ENCODE measurements at places on chromosomes 2 and 18.

DNA sequence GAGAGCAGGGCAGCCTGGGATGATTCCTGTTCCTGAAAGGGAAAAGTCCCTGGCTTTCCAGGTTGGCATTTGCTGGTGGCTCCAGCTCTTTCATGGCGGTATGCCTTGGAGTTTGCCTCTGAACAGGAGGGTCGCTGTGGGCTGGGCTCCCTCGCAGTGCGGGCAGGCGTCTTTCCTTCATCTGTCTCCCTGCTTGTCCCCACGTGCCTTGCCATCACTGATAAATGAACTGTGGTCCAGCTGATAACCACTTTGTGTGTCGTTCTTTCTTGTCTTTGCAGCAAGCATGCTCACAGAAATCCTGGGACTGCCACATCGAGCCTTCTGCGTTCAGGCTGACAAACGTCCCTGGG lies 35.3 kb downstream of the SMIM21 start:
- DNase-seq: no peak

- DNase-seq: peak; percentile 45
Measured at GRCh38 chr2:16666449-16666801, 791 bp upstream of the CYRIA start.

DNA sequence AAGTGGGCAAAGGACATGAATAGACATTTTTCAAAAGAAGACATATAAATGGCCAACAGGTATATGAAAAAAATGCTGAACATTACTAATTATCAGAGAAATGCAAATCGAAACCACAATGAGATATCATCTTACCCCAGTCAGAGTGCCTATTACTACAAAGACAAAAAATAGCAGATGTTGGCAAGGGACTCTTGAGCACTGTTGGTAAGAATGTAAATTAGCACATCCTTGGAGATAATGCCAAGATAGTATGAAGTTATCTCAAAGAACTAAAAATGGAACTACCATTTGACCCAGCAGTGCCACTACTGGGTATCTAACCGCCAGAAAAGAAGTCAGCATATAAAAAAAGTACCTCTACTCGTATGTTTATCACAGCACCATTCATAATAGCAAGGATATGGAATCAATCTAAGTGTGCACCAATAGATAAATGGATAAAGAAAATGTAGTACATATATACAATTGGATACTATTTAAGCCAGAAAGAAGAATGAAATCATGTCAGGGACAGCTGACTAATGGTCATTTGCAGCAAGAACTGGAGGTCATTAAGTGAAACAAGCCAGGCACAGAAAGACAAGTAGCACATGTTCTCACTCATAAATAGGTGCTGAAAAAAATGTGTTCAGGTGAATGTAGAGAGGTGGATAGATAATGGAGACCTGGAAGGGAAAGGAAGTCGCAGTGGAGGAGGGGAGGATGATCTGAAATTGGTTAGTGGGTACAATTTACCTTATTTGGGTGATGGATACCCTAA lies 141.7 kb upstream of the B3GNT2 start:
- no peak for DNase-seq

GRCh38 chr2:159592441-159592840 lies 23.9 kb downstream of the BAZ2B start:
- DNase-seq: no peak

DNA sequence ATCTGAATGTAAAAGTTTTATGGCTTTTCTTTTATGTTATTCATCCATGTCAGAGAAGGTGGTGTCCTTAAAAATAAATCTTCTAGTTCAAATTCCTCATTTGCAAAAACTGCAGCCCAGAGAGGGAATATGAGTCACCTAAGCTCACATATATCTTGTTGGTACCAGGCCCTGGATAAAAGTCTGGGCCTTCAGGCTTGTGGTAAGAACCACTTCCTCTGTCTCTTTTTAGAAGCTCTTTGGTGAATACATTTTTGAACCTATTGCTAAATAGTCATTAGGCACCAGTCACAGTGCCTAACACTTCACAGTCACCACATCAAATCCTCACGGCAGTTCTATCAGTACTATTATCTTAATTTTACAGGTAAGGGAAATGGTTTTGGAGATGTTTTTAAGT lies 199.2 kb downstream of the KCNS3 start:
- DNase-seq: peak; percentile 93

GRCh38 chr2:165147186-165148045 lies 56.4 kb downstream of the SCN3A start:
- DNase-seq: no peak

DNA sequence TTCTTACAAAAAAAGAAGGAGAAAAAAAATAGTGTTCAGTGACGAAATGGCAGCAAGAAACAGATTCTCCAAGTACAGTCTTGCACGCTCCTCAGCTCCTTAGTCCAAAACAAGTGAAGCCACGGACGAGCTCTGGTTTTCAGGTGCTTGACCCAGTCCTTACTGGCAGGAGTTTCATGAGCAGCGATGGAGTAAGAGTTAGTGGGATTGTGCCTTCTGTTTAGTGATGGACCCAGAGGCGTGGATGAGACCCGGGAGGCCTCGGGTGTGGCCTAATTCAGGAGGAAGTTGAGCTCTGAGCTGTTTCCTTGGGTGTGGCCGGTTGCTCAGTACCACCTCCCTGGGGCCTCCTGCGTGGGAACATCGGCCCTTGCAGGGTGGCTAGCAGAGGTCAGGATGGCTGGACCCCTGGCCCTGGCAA lies 52.0 kb downstream of the KIF5C start:
- no peak for DNase-seq
